Activated CD4-positive, alpha-beta T cell treated with anti-CD3 and anti-CD28 coated beads, Interleukin-2, amount 50 U/mL, for 48 hours (primary cell): ENCODE measurements at places on chromosomes 7 and 10.

GRCh38 chr10:45000138-45000751 lies 478 bp upstream of the ZNF22 start:
- DNase-seq, result no peak

- no peak for DNase-seq
These were observed 236.7 kb upstream of the ETV1 start for GRCh38 chr7:14226126-14226525.

DNA sequence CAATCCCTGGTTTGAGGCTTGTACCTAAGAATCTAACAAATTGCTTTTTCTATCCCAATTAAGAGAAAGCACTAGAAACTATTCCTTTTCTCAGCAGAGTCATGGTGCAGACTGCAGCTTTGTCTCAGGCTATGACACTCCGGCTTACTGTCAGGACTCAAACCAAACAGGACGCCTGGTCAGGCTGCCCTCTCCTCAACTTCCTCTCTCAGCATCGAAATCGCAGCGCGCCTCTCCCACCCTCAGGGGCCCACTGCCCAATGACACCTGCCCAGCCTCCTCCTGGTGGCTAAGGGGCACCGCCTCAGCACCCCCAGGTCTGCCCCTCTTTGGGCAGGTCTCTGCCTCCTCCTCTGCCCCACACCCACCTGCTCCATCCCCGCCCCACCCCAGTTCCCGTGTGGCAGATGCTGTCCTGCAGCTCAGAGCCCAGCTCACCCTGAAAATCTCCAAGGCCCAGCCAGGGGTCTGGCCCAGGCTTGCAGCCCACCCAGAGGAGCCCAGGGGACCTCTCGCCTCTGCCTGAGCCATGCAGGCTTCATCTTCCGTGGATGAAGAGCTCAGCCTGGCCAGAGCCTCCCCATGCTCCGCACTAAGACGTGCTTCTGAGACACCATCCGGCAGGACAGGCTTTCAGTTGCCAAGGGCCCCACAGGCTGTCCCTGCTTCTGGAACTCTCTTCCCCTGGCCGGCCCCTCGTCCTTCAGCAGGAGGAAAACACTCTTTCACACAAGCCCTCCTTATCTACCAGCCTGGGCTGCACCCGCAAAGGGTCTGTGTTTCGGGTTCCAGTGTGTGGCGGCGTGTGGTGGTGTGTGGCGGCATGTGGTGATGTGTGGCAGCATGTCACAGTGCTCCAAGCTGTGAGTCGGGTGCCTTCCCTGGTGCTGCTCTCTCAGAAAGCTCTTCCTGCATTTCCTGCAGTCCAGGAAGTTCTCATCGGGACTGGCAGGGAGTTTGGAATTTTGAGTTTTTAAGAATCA lies 16.4 kb upstream of the PTPRN2 start:
- no peak for DNase-seq

DNA sequence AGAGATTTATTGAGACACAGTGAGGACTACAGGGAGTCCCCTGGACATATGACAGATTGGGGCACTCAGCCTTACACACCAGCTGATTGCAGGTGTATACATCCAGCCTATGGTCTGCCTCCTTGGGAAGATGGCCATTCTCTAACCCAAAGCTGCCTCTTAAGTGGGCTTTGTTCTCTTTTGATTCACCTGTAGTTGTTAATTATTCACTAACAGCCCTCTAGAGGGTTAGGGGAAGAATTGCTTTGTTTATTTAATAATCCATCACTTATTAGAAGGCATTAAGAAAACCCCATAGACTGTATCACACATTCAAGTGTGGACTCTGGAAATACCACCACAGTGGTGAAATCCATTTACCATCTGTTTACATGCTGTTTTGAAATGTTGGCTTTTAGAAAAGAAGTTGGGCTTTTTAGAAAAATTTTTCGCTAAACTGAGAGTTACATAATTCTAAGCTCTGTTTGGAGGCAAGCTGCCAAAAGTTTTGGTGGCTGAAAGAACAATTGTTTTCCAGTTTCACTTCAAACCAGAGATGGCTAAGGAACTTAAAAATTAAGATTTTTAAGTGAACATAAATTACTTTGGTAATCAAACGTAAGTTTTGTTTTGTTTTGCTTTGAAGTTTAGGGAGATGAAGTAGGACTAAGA lies 379.1 kb downstream of the ADRA2A start:
- no peak for DNase-seq

DNA sequence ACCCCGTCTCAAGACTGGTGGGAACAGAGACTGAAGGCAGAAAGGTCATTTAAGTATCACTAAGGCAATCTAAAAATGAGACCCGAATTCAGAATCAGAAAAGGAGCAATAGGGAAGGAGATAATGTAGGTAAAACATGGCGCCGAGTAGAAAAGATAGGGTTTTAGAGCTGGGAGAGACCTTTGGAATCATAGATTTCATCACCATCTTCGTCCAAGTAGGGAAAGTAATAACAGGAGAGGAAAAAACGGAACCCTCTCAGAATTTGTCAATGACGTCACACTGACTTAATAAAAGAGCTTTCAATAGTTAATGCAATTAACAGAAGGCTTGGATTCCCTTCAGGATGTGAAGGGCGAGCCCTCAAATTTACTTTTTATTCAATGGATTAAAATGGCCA lies 1.0 kb upstream of the UBN2 start:
- no peak for DNase-seq

GRCh38 chr10:69506834-69507713 lies 55.8 kb downstream of the TSPAN15 start:
- no peak for DNase-seq

GRCh38 chr7:131527456-131527855 lies 29.0 kb downstream of the PODXL start:
- DNase-seq, result no peak

DNA sequence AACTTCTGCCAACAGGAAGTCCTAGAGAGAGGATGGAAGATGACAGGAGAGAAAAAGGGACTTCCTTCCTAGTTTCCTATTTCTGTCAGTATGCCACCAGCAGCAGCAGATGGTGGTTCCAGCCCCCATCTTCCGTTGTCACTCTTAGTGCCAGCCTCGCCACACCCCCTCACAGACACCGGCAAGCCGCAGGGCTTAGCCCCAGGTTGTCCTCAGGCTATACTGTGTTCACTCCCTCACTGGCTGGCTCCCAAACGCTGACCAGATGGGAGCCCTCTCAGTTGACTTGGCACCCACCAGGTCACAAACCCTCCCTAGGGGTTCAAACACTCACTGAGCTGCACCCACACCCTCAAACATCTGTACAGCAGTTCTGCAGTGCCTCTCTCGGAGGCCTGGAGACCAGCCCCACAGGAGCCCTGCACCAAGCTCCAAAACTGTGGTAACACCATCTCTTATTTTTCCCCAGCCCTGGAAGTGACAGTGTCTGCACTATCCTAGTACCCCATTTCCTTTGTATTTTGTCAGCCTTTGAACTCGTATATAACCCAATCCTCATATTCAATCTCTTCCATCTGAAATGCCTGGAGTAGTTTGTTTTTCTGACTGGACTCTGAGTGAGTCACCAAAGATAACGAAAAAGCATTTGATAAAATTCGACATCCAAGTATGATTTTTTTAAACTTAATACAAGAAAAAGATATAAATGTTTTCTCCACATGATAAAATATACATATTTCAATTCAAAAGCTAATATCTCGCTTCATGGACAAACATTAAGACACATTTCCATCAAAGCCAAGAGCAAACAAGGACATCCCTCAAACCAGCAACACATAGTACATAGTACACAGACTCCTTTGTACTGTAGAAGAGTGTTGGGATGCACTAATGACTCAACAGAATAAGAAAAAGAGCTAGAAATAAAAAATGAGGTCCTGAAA lies 34.5 kb downstream of the SMURF1 start:
- no peak for DNase-seq

- no peak for DNase-seq
These were observed 16.3 kb downstream of the CUBN start for GRCh38 chr10:17113346-17113745.

DNA sequence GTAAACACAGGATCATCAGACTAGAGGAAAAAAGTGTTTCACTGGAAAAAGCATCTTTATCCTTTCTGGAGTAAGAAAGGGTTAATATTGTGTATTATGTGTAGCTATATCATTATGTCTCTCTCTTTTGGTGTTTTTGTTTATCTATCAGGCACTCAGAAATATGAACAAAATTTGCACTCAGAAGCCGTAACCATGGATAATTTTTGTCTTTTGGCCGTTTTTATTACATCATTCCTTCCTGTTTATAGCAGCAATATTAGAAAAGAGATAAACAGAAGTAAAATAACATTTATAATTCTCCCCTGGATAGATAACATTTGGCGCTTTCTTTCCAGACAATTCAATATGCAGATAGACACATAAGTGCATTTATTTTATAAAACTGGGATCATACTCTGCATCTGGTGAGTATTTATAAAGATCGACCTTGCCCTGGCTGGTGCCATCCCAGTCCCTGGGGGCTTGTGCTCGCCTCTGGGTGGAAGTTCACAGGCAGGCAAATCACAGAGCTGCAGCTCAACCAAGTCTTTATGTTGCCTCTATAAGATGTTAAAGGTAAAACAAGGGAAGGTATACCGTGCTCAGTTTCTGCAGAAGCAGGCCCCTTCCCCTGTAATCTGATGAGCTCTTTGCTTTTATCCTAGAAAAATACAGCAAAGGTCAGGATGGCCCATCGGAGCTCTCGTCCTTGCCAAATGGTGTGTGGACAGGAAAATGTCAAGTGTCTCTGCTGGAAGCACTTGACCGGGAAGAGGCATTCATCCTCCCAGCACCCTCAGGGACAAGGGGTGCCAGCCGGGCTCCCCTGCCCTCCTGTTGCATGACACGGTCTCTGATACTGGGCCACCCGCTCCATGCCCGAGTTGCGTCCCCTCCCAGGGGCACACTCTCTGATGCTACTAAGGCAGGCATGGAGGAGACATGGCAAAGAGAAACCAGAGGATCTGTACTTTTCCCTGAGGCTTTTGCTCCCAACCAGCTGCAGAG lies 43.9 kb downstream of the PYROXD2 start:
- no peak for DNase-seq

DNA sequence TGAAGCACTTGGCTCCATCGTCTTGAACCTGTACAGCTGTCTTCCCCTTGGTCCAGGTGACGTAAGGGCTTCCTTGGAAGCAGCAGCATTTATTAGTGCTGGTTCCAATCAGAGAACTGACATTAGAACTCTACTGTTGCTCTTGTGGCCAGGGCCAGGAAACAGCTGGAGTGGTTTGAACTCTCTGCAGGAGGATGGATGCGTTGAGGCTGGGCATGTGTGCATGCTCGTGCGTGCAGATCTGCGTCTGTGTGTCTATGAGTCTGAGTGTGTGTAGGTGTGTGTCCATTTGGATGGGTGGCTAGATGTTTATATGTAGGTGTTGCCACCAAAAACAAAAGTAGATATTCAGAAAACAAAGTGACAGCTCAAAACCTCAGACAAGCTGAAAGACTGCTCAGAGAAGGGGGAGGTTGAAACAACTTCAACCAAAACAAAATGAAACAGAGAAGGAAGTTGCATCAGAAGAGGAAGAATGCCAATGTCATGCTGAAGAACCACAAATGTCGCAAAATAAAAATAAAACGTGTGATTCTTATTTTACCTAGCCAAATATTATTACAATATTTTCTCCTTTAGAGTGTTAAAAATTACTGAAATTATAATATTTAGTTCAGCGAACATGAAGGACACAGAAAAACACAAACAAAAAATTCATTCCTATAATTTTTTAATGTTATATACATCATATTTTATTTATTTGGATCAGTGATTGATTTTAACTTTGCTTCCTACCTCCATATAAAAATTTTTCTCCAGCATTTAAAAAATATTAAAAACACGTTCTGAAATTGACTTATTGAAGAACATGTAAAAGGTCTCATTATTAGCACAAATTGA lies 96.1 kb upstream of the MKLN1 start:
- DNase-seq, result peak; percentile 67

- no peak for DNase-seq
These were observed 128.7 kb downstream of the GNAI1 start for GRCh38 chr7:80263333-80263732.

DNA sequence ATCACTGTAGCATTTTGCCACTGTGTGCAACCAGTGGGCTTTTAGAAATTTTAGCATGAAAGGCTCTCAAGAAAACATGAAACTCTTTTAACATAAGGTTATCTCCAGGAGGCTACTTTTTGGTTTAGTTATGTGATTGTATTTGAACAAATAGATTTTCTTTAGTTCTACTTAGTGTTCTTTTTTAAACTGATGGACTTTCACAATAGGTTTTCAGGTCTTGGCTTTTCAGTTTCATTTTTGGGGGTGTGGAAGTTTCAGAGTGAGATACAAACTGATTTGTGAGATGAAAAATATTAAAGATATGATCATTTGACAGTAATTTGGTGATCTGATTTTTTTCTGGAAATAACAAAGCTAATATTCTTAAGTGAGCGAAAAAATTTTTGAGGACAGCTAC lies 344.1 kb downstream of the PHF14 start:
- no peak for DNase-seq

- DNase-seq, result no peak
These were observed 765 bp upstream of the LCOR start for GRCh38 chr10:96831200-96831866.

DNA sequence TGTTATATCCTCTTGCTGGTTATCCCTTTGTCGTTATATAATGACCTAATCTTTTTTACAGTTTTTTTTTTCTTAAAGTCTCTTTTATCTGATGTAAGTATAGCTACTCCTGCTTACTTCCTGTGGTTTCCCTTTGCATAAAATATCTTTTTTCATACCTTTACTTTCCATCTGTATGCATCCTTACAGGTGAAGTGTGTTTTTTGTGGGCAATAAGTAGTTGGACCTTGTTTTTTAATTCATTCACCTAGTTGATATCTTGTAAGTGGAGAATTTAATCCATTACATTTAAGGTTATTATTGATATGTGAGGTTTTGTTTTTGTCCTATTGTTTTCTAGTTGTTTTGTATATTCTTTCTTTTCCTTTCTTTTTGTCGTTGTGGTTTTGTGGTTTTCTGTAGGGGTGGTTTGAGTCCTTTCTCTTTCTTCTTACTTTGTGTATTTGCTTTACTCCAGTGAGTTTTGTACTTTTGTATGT lies 168.6 kb downstream of the MLLT10 start:
- no peak for DNase-seq

- DNase-seq, result no peak
These were observed 2.8 kb downstream of the RBM17 start for GRCh38 chr10:6091630-6092029.

- no peak for DNase-seq
These were observed 6.2 kb upstream of the STARD3NL start for GRCh38 chr7:38171623-38172391.

- DNase-seq, result no peak
These were observed 136.9 kb upstream of the VIPR2 start for GRCh38 chr7:159281573-159281972.

- no peak for DNase-seq
These were observed 28.8 kb upstream of the JCAD start for GRCh38 chr10:30088178-30088577.

GRCh38 chr10:109895848-109896247 lies 27.5 kb downstream of the XPNPEP1 start:
- DNase-seq, result no peak

GRCh38 chr10:36117231-36117630 lies 475.1 kb upstream of the FZD8 start:
- no peak for DNase-seq

- DNase-seq, result no peak
These were observed 720.2 kb downstream of the AUTS2 start for GRCh38 chr7:70318511-70318910.

- DNase-seq, result no peak
These were observed 7.8 kb downstream of the SMNDC1 start for GRCh38 chr10:110296966-110297365.

GRCh38 chr10:24872049-24872789 lies 80.2 kb downstream of the PRTFDC1 start:
- no peak for DNase-seq
